ENCODE measurements at places on chromosomes 7 and 10. TPM values are rescaled to one million over a fixed set of nuclear protein-coding genes. Genes with fewer than 3 reads are reported as not detected.

Gene AKR1C4
- total RNA-seq, result not detected

DNA sequence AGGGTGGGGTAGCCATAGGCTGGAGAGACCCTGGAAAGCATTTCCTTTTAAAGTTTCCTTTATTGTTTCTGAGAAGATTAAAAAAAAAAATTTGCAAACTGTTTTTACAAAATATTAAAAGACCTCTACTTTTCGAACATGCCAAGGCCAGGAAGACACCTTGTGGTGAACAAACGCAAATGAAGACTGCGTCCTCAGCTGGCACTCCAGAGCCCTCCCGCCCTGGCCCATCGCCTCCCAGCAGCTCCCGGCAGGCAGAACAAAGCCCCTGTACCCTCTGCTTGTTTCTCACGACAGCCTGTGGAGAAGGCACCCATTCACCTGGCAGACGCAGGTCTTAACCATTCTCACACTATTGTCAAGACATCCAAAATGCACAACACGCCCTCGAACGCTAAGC lies 56.4 kb downstream of the ESYT2 start:
- peak; percentile 44 for DNase-seq

DNA sequence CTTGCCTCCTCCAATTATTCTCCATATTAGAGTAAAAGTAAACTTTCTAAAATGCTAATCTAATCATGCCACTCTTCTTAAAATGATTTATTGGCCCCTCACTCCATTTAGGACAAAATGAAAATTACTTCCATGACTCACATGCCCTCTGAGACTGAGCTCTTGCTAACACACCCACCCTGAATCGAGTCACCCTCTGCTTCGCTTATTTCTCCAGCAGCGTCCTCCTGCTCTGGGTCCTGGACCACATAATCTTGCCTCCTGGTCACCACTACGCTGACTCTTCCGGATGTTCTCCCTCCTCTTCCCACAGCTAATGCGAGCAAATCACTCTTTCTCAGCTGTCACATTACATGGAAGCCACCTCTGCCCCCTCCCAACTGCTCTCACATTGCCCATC lies 384.0 kb upstream of the FZD8 start:
- no peak for DNase-seq

DNA sequence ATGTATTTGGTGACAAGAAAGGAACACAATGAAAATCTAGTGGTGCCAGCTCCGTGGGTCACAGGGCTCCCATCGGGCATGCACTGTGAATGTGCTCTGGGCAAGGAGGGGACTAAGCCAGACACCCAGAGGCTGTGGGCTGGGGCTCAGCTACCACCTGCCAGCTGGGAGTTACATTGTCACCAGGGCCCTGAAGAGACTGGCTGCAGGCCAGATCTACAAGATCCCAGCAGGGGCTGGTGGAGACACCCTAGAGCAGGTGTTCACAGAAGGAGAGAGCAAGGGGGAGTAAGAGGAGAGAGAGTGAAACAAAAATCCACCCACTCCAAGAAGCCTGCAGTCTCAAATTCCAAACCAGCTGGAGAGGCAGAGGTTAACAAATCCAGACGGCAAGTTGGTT lies 116.6 kb upstream of the ADCY1 start:
- no peak for DNase-seq

DNA sequence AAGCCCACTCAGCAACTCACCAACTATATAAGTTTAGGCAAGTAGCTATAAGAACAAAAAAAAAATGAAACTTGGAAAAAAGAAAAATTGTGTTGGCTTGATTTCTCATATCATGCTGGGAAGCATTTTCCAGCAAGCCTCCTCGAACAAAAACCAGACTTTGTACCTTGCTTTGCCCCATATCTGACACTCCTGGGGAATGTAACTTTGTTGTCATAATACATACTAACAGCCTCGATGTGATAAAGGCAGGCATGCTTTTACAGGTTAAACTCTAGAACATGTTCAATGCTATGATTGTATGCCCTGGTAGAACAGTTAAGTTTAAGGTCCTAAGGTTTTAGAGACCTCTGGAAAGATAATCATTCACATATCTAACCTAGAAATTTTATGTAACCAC lies 11.6 kb downstream of the CFAP43 start:
- no peak for DNase-seq

DNA sequence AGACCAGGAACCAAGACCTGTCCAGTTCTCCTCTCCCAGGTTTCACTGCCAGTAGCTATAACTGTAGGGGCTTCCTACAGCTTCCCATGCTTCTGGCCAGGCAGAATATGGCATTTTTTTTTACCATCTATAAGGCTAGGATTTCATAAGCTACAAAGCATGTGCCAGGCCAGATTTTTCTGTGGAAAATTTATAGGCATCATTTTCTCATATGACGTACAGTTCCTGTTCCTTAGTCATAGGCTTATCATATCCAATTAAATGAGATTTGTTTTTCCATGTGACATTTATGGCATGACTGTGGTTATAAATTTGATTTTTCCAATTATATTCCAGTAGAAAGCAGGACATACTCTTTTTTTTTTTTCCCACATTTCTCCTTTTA lies 208.6 kb upstream of the NPY start:
- no peak for DNase-seq

GRCh38 chr7:47942132-47942531 lies 6.1 kb downstream of the PKD1L1 start:
- DNase-seq, result no peak

Gene SEMA3A
- total RNA-seq, result 42.3 TPM

DNA sequence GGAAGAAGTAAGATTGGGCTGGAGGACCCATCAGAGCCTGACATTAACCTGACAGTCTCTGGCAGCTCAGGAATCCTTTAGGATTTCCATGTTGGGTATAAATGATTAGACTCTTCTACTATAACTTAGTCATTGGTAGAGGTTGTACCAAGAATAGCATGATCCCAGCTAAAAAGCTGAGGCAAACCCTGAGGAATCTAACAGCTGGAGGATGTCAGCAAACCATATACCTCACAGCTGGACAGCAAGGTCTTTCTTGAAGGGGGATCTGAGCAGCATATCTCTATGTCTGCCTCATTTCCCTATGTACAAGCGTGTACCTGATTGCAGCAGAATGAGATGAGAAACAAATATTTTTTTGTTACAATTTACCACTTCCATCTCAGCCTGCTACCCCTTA lies 103.2 kb downstream of the NPSR1 start:
- DNase-seq, result no peak

DNA sequence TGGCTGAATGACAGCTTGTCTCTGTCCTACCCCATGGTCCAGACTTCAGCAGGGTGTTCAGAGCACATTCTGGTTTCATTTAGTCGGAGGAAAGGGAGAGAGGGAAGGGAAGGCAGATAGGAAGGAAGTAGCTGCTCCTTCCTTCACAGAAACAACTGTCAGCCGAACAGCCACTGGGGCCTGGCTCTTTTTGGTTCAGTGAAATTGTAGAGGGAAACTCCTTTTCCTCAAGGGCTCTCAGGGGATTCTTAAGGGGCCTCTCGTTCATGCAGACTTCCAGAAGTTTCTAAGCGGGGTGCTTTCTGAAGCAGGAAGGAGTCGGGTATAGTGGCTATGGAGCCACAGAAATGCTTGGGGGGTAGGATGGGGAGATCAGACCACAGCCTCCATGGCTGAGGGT lies 56.4 kb downstream of the TLL2 start:
- DNase-seq, result no peak

DNA sequence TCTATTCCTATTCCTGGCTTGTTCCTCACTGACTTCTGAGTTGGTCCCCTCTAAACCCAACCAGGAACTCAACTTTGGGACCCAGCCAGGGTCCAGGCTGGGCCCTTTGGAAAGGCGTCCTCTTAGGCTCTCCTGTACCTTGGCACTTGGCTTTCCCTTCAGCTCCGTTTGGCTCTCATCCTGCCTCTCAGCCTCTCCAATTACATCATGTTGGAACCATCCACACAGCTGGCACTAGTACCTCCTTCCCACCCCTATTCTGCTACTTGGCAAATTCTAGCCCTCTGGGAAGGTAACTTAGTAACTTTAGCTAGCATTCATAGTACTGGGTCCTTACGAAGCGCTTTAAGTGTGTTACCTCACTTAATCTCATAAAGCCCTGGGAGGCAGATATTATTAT lies 205.3 kb upstream of the HABP2 start:
- no peak for DNase-seq

Gene AKR1D1
- not detected for total RNA-seq

GRCh38 chr10:112810711-112811151 lies 139.3 kb upstream of the TCF7L2 start:
- no peak for DNase-seq

Gene OR2A42
- not detected for total RNA-seq
